ENCODE measurements at places on chromosomes 7 and 10.

DNA sequence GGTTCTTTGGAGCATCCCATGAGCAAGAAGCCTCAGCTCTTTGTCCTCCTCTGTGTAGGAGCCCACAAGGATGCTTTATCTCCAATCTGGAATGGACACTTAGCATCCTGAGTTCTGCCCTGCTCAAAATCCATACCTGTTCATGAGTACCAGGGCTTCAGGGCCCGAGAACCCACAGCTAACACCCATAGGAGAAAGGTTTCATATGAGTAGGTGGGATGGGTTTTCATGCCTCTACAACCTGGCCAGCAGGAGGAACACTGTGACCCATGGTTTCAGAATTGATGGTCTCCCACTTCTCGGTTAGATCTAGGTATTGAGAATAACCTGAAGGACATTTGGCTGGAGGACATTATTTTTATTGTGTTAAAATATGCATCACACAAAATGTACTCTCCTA lies 57.8 kb downstream of the TBXAS1 start:
- DNase-seq = no peak

- DNase-seq = no peak
Observed at GRCh38 chr10:129962031-129962871, 1.8 kb downstream of the EBF3 start.

- peak; percentile 94 for DNase-seq
Observed at GRCh38 chr7:30032310-30033125, 4.3 kb downstream of the PLEKHA8 start.

GRCh38 chr7:2510909-2511768 lies 8.4 kb upstream of the LFNG start:
- no peak for DNase-seq

DNA sequence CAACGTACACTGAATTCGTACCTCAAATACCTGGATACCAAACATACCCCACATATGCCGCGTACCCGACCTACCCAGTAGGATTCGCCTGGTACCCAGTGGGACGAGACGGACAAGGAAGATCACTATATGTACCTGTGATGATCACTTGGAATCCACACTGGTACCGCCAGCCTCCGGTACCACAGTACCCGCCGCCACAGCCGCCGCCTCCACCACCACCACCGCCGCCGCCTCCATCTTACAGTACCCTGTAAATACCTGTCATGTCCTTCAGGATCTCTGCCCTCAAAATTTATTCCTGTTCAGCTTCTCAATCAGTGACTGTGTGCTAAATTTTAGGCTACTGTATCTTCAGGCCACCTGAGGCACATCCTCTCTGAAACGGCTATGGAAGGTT lies 9.5 kb upstream of the SGCE start:
- DNase-seq = no peak

GRCh38 chr7:2929321-2930201 lies 85.5 kb upstream of the GNA12 start:
- DNase-seq = no peak

GRCh38 chr10:2541176-2541575 lies 526.2 kb upstream of the PFKP start:
- DNase-seq = no peak

GRCh38 chr7:75715864-75716263 lies 22.9 kb downstream of the HIP1 start:
- DNase-seq = no peak

DNA sequence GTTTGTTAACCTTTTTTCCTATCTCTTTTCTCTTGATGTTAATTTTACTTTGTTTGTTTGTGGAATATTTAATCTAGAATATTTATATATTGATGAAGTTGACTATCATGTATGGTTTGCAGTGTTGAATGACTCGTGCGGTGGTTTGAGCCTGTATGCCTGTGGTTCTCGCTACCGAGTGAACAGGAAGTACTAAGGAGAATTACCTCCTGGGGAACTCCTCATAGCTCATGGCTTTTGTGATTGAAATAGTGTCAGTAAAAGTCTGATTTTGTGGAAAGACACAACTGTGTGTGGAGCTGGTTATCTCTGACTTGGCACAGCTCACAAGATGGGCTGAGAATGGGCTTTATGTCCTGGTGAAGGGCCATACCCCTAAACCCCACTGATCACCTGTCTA lies 498.6 kb downstream of the GLRX3 start:
- no peak for DNase-seq

DNA sequence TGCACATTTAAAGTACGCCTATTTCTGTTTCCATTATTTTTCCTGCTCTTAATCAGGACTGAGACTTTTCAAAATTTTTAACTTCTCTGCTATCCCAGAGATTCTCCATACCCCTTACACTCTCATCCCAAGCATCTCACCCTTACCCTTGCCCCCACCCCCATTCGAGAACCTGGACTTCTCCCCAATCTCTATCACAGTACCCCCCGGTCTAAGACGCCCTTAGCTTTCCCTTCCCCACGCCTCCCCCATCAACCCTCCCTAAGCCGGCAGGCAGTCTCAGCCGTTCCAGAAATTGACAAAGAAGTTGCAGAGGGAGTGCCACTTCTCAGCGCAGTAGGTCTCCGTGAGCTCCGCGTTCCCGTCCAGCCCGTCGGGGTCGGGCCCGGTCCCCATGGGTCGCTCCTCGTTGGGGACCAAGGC lies 1.4 kb downstream of the FGFBP3 start:
- DNase-seq = no peak

GRCh38 chr7:18018296-18019215 lies 9.1 kb downstream of the PRPS1L1 start:
- no peak for DNase-seq

DNA sequence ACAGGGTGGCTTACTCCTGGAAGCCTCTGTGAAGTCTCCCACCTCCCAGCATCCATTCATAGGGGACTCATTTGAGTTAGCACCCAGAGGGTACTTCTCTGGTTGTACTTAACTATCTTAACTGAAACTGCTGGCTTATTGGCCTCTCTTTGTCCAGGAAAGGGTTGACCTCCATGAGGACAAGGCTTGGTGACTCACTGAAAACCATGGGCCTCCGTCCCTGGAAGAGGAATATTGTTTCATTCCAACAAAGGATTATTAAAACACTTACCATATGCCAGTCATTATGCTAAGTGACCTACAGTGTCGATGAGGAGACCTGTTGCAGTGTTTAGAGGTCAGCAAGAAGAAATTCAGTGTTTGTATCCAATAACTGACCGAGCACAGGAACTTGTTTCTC lies 175.9 kb downstream of the PLPP4 start:
- no peak for DNase-seq

DNA sequence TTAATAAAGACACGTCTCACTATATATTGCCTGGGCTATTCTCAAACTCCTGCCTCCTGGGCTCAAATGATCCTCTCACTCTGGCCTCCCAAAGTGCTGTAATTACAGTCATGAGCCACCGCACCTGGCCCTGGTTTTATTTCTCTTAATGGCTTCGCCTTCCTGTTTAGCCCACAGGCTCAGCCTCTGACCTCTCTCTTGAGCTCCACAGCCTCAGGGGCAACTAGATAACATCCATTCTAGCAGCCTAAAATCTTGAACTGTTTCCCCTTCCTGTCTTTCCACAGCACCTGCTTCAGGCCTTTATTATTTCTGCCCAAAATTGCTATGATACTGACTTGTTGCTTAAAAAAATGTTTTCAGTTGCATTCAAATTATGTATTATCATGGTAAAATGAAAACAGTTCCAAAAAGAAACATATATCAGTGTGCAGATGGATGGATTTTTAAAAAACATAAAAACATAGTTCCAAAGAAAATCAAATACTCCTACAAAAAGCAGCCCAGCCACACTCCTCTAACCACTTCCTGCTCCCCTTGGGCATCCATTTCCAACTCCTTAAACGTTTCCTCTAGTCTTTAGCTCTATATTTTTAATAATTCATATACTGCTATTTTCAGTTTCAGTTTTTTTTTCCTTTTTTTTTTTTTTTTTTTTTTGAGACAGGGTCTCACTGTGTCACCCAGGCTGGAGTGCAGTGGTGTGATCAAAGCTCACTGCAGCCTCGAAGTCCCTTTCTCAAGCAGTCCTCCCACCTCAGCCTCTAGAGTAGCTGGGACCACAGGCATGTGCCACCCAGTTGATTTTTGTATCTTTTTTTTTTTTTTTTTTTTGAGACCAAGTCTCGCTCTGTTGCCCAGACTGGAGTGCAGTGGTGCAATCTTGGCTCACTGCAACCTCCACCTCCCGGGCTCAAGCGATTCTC lies 5.1 kb upstream of the BAZ1B start:
- no peak for DNase-seq

- DNase-seq = no peak
Observed at GRCh38 chr10:117365612-117366011, 9.6 kb downstream of the PDZD8 start.

GRCh38 chr10:25130906-25131305 lies 43.9 kb upstream of the GPR158 start:
- DNase-seq = peak; percentile 43

GRCh38 chr10:30166929-30167328 lies 107.5 kb upstream of the JCAD start:
- no peak for DNase-seq

GRCh38 chr10:121722665-121723064 lies 124.4 kb upstream of the FGFR2 start:
- no peak for DNase-seq

All from HS-5 (cell line).